ENCODE measurements at places on chromosomes 16 and 17.

DNA sequence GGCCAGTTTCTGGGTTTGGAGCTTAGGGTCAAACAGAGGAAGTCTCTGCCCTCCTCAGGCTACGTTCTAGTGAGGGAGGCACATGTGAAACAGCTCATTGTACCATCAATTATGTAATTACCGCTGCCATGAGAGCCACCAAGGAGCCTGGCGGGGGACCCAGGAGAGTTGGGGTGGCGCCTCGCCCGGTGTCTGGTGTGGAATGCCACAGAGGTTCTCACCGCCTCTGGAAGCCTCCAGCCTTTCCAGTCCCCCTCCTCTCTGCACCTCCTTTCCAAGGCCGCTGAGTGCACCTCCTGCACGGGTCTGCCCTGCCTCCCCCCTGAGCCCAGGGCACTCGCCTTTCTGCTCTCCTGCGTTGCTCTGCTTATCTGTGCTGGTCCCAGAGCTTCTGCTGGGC lies 51.4 kb downstream of the SREBF1 start:
- no peak for DNase-seq

DNA sequence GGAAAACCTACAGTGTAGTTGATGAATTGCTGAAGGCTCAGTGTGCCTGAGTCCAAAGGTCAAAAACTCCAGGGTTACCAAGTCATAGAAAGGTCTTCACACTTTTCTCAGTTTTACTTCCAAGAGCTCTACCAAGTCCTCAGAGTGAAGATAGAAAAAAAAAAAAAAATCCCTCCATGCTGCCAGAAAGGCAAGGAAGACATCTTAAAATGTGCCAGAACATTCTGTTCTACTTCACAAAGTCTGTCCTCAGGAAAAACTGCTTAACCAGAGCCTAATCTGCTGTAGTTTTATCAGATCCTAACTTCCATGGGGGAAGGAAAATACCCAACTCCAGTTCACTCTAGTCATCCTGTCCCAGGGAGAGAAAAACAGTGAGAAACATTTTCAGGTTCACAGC lies 175.6 kb upstream of the CDH11 start:
- no peak for DNase-seq

- peak; percentile 28 for DNase-seq
Observed at GRCh38 chr16:68233085-68233834, 2.7 kb downstream of the ESRP2 start.

DNA sequence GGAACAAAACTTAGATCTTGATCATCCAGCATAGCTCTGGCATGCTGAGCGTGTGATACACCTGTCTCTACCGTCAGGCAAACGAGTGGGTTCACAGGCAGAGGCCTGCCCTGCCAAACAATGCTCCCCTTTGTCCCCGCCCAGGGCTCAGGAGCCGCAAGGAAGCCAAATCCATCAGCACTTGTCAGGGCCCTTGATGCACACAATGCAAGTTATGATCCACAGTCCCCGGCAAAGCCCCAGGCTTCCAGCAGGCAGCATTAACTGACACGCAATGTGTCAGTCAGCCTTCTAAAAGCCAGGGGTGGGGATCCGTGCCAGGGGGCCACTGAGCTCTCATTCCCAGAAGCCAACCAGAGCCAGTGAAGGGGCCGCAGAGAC lies 460.9 kb downstream of the SLC39A11 start:
- DNase-seq: no peak

GRCh38 chr17:5893741-5894140 lies 176.4 kb upstream of the WSCD1 start:
- DNase-seq: no peak

DNA sequence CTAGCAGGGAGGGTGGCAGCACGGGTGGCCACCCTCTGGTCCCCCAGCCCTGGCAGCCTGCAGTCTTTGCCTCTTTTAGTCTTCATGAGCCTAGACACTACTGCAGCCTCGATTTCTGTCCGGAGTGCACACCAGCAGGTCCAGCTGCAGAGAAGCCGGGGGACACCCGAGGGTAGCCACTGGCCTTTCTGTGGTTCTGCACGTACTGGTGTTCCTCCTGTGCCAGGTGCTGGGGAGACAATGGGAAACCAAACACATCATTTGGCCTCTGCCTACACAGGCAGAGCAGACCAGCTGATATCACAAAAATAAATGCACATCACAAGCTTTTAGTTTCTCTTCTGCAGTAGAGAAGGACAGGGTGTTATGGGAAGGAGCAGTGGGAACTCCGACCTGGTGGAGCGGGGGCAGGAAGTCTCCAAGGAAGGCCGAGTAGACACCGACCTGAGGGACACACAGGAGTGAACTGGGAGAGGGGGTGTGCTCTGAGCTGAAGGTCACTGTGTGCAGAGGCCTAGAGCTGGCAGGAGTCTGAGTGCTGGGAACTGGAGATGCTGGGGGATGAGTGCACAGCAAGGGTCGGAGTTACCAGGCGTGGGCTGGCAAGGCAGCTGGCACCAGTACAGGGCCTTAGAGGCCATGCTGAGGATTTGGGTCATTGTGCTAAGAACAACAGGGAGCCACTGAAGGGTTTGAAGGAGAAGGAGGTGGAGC lies 23.1 kb downstream of the GPT2 start:
- DNase-seq: no peak

GRCh38 chr17:36095992-36096391 lies 6.0 kb upstream of the CCL3 start:
- DNase-seq: no peak

DNA sequence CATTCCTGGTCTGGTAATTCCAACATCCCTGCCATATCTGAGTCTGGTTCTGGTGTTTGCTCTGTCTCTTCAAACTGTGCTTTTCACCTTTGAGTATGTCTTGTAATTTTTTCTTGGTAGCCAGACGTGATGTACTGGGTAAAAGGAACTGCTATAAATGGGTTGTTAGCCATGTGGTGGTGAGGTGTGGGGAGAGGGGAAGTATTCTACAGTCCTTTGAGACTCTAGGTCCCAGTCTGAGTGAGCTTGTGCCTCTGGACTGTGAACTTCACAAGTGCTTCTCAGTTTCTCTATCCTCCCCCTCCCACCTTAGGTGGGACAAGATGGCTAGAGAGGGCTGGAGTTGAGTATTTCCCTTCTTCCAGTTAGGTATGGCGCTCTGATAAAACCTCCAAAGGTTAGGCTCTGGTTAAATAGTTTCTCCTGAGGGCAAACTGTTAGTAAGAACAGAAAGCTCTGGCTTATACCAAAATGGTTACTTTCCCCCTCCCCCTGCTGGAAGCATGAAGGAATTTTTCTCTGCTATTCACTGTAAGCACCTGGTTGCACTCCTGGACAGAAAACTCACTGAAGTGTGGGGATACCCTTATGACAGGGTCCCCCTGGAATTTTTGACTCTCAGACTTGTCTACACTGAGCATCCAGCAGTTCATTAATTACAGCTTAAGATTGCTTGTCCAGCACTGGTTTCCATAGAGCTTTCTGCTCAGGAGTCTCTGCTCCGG lies 87.8 kb downstream of the MARCHF10 start:
- peak; percentile 40 for DNase-seq

DNA sequence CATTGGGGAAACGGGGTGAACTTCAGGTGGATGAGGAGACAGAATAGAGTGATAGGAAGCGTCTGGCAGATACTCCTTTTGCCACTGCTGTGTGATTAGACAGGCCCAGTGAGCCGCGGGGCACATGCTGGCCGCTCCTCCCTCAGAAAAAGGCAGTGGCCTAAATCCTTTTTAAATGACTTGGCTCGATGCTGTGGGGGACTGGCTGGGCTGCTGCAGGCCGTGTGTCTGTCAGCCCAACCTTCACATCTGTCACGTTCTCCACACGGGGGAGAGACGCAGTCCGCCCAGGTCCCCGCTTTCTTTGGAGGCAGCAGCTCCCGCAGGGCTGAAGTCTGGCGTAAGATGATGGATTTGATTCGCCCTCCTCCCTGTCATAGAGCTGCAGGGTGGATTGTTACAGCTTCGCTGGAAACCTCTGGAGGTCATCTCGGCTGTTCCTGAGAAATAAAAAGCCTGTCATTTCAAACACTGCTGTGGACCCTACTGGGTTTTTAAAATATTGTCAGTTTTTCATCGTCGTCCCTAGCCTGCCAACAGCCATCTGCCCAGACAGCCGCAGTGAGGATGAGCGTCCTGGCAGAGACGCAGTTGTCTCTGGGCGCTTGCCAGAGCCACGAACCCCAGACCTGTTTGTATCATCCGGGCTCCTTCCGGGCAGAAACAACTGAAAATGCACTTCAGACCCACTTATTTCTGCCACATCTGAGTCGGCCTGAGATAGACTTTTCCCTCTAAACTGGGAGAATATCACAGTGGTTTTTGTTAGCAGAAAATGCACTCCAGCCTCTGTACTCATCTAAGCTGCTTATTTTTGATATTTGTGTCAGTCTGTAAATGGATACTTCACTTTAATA lies 7.0 kb upstream of the TMEM235 start:
- DNase-seq: no peak

- no peak for DNase-seq
Observed at GRCh38 chr17:70365091-70365583, 195.8 kb downstream of the KCNJ2 start.

- no peak for DNase-seq
Observed at GRCh38 chr17:9912121-9913099, 7.3 kb upstream of the RCVRN start.

- no peak for DNase-seq
Observed at GRCh38 chr16:50501986-50502615, 46.1 kb upstream of the NKD1 start.

DNA sequence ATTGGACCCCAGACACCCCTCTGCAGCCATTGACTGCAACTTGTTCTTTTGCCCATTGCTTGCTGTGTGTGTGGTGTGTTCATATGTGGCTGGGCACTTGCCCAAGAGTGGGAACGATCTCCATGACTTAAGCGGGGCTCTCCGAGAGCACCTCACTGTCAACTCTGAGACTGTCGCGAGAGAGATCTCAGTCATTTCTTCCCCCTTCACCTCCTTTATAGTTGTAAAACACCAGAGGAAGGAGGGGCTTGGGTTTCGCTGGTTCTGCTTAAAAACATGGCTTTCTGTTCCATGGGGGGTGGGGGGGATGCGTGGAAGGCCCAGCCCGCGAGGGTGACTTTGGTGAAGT lies 7.4 kb downstream of the PHOSPHO1 start:
- DNase-seq: no peak

- DNase-seq: no peak
Observed at GRCh38 chr17:60327134-60327900, 64.6 kb downstream of the USP32 start.

GRCh38 chr16:19657831-19658230 lies 60.2 kb downstream of the KNOP1 start:
- DNase-seq: no peak

GRCh38 chr16:84095466-84095865 lies 21.3 kb downstream of the MBTPS1 start:
- no peak for DNase-seq

- DNase-seq: no peak
Observed at GRCh38 chr16:70777973-70778406, 23.0 kb downstream of the VAC14 start.

GRCh38 chr17:78425429-78425828 lies 47.0 kb downstream of the PGS1 start:
- DNase-seq: no peak

DNA sequence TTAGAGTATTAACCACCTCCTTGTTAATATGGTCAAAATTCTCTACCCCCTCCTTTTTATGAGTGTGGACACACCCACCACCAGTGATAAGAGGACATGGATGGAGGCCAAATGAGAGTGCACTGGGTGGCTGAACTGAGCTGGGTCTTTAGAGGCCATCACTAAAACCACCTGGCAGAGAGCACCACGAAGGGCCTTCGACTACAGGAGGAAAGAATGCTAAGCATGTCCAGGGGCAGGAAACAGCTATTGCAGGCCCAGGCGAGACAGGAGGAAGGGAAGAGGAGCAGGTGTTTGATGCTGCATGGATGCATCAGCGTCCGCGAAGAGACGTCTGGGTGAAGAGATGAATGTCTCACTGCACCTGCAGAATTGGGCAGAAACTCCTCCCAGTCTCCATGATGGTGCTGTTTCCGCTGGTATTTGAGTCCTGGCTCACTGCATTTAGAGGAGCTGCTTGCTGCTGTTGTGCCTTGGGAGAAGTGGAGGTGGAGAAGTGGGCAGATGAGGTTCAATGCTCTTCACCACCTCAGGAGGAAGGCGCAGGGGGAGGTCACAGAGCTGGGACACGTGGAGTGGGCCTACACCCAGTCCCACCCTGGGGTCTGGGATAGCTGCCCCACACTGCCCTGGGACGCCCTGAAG lies 33.2 kb downstream of the SPHK1 start:
- DNase-seq: no peak

DNA sequence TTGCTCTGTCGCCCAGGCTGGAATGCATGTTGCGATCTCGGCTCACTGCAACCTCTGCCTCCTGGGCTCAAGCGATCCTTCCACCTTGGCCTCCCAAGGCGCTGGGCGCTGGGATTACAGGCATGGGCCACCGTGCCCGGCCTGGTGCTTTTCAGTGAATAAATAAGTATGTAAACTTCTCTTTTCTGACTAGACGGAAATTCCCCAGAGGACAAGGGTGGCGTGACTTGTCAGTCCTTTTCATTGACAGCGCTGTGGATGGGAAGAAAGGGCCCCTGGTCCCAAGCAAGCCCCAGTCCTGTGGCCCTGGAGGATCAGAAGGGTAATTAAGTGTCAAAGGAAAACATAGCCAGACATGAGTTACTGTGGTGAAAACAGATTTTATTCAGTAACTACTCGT lies 9.6 kb upstream of the SPN start:
- peak; percentile 82 for DNase-seq

- DNase-seq: no peak
Observed at GRCh38 chr17:42111871-42112551, 503 bp downstream of the DHX58 start.

DNA sequence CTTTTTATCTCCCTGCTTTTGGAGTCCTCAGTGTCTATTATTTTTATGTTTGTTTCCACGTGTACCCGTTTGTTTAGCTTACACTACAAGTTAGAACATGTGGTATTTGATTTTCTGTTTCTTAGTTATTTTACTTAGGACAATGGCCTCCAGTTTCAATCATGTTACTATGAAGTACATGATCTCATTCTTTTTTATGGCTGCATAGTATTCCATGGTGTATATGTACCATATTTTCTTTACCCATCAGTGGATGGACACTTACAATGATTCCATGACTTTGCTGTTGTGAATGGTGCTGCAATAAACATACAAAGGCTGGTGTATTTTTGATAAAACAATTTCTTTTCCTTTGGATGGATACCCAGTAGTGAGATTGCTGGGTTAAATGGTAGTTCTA lies 269.5 kb downstream of the HS3ST3A1 start:
- no peak for DNase-seq

GRCh38 chr17:39871801-39872200 lies 3.8 kb downstream of the ZPBP2 start:
- no peak for DNase-seq

GRCh38 chr16:56190677-56191155 lies 573 bp upstream of the GNAO1 start:
- peak; percentile 65 for DNase-seq

GRCh38 chr16:9476744-9477143 lies 385.3 kb downstream of the HAPSTR1 start:
- no peak for DNase-seq

GRCh38 chr16:84714028-84714427 lies 14.2 kb downstream of the USP10 start:
- DNase-seq: no peak

Data from B cell (primary cell).